ENCODE measurements at places on chromosomes 11 and 22.

DNA sequence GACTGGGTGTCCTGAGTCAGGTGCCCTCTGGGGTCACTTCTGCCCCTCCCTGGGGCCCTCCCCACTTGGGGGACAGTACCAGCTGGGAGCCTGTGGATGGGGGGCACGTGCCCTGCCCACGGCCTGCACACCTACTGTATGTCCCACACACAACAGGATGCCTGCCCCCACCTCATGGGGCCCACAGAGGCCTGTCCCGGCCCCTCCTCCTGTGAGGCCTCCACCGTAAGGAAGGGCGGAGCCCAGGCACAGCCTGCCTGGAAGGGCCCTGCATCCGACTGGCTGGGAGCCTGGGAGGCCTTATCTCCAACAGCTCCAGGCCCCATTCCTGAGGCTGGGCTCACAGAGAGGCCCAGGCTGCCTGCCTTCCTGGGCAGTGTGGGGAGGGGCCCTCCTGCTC, 47.8 kb downstream of the BRSK2 start:
- DNase-seq, result no peak

GRCh38 chr22:46846832-46847355, 84.4 kb downstream of the TBC1D22A start:
- DNase-seq, result no peak

DNA sequence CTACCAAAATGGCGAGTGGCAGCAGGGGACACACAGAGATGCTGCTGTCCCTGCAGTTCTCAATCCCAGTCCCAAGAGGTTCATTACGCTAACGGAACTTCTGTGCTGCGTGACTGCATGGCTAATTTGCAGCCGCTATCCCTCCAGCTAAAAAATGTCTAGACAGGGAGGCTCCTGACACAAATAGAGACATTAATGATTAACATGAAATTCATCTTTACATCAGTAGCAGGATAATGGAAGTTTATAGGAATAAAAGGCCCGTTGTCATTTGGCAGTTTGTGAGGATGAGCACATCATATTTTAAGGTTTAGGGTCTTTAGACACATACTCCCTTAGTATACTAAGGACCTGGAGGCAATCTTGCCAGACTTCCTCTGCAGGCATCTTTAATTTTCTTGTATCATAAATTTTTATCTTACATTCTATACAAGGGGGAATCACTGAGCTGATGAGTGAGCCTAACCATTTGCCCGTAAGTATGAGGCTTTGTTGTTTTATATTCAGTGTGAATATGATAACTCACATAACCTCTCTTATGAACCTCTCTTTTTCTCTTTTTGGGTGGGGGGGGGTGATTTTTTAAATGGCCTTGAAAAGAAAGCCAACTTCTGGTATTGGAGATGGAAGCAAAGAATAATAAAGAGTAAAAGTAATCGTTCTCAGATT, 99.8 kb upstream of the OR9G4 start:
- DNase-seq, result no peak

- DNase-seq, result no peak
Observed at GRCh38 chr11:103085758-103086365, 6.1 kb downstream of the DCUN1D5 start.

- DNase-seq, result no peak
Observed at GRCh38 chr22:40363059-40363458, 7.3 kb upstream of the SGSM3 start.
